ENCODE measurements at places on chromosomes 13 and 19.

GRCh38 chr13:111555268-111555808 lies 234.9 kb downstream of the TEX29 start:
- no peak for DNase-seq

DNA sequence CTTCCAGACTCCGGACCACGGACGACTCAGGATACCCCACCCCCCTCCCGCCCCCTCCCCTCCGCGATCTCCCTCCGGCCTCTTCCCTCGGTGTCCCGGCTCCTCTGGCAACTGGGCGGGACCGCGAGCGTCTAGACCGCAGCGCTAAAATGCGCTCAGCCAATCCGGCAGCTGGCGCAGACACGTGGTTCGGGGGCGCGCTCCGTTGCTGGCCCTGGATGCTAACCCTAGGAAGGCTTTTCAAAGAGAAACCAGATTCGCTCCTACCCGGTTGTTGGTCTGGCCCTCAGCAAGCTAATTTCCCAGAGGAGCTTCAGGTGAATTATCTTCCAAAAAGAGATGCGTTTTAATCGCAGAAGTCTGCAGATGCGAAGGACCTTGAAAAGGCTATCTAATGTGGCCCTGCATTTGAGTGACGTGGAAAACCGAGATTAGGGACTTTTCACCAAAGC lies at the start of gene DZIP1:
Gene DZIP1 (minus strand): TSS at position 106 of the 452 bp plus-strand sequence. CDS start 2,677 bp downstream, outside the sequence.
- DNase-seq = peak; percentile 11

DNA sequence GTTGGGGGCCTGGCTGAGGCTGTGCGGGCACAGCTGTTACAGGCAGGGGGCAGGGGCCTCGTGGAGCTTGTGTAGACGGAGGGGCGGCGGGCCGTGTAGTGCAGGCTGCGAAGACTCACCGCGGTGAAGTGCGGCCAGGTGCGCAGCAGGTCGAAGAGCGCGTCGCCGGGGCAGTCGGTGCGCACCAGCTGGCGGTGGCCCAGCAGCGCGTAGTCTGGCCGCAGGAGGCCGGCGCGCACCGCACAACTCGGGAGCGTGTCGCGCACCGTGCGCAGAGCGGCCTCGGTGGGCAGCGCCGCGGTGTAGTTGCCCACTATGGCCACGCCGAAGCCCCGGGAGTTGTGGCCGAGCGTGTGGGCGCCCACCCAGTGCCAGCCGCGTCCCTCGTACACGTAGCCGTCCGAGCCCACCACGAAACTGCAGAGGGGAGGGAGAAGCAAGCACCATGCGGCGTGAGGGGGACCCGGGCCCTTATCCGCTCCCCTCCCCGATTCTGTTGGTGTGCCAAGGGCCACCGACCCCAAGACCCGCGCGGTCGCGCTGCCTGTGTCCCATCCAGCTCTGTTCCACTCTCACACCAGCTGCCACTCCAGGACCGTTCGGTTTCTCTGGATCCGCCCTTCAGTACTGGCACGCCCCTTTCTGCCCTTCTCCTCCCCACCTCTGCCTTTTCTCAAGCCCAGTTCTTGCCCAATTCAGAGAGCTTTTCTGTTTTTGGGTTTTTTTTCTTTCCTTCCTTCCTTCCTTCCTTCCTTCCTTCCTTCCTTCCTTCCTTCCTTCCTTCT lies 5.4 kb upstream of the RASAL3 start:
- DNase-seq = no peak

GRCh38 chr19:2552859-2553258 lies 76.9 kb downstream of the GADD45B start:
- DNase-seq = peak; percentile 41

DNA sequence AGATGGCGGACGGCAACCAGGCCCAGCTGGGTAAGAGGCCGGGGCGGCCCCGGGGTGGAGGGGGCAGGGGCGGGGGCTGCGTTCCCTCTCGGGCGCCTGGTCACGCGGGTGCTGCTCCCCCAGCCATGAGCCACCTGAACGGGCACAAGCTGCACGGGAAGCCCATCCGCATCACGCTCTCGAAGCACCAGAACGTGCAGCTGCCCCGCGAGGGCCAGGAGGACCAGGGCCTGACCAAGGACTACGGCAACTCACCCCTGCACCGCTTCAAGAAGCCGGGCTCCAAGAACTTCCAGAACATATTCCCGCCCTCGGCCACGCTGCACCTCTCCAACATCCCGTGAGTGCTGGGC lies 11.1 kb downstream of the PTBP1 start:
- no peak for DNase-seq

GRCh38 chr19:5850743-5851293 lies 431 bp downstream of the FUT3 start:
- no peak for DNase-seq

- DNase-seq = no peak
Measured at GRCh38 chr19:825897-826644, 1.6 kb upstream of the AZU1 start.

DNA sequence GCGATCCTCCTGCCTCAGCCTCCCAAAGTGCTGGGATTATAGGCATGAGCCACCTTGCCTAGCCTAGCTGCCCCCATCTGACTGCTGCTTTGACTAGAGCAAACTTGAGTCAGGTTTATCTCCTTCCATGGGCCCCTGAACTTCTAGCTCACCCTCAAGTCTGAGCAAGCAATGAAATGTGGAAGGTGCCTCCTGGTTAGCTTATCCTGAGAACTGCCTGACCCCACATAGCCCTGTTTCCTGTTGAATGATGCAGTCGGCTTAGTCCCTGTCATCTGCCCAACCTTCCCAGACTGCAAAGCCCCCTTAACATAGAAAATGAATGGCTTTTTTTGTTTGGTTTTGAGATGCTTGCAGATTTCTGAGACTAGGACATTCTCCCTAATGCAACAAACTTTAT lies 8.9 kb upstream of the TMEM160 start:
- DNase-seq = no peak

DNA sequence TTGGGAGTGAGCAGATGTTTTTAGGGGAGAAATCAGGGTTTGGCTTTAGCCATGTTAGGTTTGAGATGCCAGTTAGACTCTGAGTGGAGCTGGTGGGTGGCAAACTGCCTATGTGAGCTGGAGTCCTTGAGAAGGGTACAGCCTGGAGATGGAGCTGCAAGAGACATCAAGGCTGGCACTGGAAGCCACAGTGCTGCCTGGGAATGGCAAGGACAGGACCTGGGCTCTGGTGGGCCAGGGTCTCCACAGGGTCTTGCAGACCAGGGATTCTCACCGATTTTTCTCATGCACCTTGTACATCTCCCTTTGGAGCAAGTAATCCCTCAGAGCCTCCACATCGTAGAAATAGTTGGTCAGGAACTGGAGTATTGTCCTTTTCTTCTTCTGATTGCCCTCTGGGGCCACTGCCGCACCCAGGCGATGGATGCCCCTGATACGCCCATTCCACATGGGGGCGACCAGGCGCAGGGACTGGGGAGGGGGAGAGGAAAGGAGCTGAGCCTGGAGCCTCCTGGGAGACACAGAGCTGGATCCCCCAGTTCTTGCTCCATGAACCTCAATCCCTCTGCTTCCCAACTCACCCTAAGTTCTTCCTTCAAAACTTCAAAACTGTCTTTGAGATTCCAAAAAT lies 1.7 kb downstream of the DMAC2 start:
- no peak for DNase-seq

DNA sequence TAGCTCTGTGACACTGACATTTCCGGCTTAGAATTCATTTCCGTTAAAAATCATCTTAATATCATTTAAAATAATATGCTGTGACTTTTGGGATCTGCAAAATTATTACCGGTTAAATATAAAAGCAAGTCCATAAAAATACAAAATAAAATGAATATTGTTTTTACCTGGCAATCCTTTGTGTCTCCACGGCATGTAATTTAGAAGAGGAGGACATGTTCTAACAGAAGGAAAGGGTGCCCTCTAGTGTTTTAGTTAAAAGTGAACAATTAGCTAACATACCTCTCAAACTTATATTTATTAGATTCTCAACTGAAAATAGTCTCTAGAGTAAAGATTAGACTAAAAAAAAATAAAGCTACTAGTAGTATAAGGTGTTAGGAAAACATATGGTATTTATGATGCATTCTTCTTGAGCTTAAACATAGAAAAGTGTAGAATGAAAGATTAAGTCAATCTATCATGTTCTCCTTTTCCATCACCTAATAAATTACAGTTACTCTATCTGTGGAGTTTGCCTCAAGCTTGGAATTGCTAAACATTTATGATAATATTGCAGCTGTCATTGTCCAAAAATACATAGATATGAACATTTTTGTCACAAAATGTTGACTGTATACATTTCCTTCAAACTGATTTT lies 676.7 kb upstream of the SPRY2 start:
- no peak for DNase-seq

DNA sequence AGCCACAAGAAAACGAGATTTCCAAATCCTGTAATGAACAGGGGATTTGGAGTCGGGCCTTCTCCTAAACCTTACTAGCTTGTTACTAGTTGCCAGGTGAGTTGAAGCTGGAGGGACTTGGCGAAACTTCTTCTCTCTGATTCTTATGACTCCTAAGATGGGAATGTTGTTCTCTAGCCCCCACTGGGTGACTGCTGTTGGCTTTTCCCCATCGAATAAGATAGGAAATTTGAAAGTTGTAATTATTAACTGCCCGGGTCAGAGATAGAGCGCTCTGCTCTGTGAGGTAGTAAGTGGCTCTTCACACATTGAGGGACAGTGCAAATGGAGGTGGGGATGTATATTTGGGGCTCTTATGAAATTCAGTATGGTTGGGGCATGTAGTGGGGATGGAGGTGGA lies 111.2 kb upstream of the MBNL2 start:
- no peak for DNase-seq

GRCh38 chr13:89783221-89783755 lies 1564.2 kb upstream of the MIR17HG start:
- DNase-seq = no peak

DNA sequence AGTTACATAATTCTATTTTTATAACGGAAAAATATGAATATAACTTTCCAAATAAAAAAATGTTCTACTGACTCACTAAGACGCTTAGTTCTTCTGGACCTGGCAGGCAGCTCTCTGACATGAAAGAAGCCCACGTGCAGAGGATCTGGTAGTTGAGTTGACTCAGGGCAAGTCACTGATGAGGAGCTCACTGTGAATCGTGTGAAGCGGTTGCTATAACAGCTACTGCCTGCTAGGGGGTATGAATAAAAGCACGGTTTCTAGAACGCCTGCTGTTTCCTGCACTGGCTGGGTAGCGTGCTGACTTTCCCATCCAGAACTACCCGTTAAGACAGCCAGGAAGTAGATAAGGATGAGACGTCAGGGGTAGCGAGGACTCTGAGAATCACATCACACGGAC lies 54.7 kb upstream of the WASF3 start:
- DNase-seq = peak; percentile 26

DNA sequence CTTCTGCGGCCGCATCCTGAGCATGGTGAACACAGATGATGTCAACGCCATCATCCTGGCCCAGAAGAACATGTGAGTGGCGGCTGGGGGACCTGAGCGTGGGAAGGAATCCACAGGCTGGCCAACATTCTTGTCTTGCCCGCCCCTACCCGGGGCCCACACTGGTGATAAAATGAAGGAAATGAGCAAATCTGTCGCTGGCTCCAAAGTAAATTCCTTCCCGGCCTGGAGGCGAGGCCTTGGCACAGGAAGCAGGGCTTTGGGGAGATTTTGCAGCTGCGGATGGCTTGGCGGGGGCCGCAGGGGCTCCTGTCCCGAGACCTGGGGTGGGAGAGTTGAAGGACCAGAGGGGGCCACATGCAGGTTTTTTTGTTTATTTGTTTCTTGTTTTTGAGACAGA lies 4.4 kb downstream of the KXD1 start:
- no peak for DNase-seq
